Suppressor macrophage (primary cell): ENCODE measurements at places on chromosomes 7 and 10.

DNA sequence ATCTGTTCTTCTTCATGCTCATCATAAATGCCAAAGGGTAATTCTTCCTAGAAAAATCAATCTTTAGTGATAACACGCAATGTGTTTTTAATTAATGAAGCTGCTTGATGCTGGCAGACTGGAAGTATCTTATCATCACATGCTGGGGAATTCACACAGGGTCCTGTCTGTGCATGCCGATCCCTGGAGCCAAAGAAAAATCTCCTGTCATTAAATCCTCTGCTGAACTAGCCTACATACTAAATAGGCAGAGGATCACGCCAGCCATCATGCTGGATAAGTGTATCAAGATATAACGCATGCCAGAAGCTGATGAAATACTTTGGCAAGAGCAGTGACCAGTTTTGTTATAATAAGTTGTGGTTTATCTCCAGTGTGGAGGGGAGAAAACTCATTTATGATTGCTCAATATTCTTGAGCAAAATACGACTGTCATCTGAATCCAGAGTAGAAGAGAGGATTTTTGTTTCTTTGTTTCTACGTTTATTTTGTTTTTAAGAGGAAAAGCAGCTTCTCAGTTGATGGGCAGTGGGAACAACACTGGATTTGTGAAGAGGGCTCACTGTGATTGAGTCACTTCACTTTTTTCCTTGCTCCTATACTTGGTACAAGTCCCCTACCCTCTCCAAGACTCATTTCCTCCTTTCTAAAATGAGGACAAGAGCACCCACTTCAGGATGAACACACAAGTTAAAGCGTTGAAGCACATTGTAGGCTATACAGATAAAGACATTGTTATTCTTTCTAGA is 649.1 kb downstream of the TNS3 start:
- no peak for DNase-seq

GRCh38 chr7:153107826-153108225 is 348.3 kb downstream of the ACTR3B start:
- DNase-seq: no peak

DNA sequence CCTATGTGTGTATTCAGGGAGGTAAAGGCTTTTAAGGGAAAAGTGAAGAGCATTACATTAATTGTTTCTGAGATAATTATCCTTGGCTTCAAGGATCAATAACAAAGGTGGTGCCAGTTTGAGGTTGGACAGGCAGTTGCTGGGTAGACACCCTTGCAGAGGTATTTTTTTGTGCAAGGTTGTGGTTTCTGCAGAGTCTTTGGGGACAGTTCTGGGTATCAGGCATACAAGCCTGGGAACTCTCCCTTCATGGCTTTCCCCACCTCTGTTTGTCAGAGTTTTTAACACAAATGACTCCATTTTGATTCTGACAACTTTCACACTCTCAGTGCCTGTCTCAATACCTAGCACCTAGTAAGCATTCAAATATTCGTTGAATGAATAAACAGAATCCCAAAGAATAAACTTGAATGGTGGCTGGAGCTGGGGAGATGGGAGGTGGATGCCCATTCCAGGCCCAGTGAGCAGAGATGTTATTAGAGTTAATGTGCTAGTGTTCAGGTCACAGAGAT is 7.4 kb upstream of the OSBPL3 start:
- DNase-seq: no peak

GRCh38 chr10:70074165-70074564 is 21.5 kb downstream of the MACROH2A2 start:
- DNase-seq: no peak

DNA sequence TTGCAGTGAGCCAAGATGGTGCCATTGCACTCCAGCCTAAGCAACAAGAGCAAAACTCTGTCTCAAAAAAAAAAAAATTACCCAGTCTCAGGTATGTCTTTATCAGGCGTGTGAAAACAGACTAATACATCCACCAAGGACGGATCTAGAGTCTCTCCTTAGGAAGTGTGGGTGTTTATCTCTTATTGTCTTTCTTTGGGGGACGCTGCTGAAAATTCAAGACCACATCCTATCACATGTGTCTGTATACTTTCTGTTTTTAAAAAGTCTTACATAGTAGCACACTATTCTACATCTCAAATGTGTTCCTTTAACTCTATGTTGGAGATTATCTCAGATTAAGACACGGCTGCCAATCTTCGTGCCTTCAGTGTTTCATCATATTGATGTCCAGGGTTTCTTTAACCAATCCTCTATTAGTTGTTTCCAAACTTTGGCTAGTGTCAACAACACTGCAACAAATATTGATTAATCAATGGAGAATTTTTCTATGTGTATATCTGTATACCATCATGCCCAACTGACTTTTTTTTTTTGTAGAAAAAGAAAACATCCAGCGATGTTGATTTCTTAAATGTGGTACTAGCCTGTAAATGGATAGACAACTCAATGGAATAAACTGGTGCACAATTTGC is 92.3 kb upstream of the KDM7A start:
- DNase-seq: no peak

- peak; percentile 53 for DNase-seq
Observed at GRCh38 chr7:17706734-17707133, 233.6 kb downstream of the SNX13 start.

GRCh38 chr7:131197920-131198615 is 129.6 kb upstream of the MKLN1 start:
- no peak for DNase-seq

- no peak for DNase-seq
Observed at GRCh38 chr7:121561717-121562116, 165.6 kb upstream of the FAM3C start.

DNA sequence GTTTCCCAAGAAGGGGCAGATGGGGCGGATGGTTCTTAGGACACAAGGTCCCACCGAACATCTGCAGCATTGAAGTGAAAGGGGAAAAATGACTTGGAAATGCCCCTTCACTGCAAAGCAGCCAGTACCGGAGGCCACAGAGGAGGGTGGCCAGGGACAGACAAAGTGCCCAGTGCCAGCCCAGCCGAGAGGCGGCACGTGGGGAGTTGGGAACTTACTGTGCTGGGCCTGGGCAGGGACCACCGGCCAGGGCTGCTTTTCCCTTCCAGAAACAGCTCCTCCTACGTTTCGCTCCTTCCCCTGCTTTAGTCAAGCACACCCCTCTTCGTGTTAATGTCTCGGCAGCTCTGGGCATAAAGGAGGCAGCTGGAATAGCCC is 129.2 kb downstream of the TNS3 start:
- peak; percentile 16 for DNase-seq

DNA sequence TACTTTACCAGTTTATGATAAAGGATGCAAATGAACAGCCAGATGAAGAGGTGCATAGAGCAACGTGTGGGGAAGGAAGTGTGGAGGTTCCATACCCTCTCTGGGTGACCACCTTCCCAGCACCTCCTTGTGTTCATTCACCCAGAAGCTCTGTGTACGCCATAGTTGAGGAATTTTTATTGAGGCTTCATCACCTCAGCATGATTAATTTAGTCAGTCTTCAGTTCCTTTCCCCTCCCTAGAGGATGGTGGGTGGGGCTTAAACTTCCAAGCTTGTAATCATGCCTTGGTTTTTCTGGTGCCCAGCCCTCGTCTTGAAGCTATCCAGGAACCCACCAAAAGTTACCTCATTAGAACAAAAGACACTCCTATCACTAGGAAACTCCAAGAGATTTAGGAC is 162.7 kb downstream of the PLCE1 start:
- DNase-seq: no peak

DNA sequence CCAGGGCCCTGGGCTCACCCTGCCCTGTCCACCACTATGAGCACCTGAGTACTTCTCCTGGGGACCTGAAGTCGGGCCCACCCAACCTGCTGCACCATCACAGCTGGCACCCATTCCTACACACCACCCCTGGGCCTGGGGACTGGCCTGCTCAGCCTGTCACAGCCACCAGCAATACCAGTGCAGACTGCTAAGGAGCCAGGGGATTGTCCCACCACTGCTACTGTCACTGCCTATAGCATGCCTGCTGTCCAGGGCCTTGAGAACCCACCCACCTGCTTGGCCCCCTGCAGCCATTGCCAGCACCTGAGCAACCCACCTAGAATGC is 624.8 kb upstream of the FOXK1 start:
- DNase-seq: no peak

DNA sequence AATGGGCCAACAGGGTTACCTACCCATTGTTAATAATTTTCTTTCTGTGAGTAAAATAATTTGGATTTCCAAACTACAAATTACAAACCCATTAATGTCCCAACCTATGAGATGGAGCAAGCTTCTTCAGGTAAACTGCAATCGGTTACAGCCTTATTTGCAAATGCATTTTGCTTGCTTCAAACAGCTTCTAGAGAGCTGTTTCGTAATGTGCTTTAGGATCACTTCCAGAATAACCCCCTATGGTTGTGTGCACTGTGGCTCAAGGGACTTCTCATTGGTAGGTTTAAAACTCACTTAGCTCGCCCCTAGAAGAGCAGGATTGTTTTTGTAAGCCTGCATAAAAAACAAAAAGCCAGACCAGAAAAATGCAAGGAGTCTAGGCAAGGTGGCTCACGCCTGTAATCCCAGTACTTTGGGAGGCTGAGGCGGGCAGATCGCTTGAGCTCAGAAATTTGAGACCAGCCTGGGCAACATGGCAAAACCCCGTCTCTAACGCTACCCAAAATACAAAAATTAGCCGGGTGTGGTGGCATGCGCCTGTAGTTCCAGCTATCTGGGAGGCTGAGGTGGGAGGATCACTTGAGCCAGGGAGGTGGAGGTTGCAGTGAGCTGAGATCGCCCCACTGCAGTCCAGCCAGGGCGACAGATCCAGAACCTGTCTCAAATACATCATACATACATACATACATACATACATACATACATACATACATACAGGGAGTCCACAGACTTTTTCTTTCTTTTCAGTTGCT is 3.3 kb upstream of the MAP3K8 start:
- DNase-seq: no peak

DNA sequence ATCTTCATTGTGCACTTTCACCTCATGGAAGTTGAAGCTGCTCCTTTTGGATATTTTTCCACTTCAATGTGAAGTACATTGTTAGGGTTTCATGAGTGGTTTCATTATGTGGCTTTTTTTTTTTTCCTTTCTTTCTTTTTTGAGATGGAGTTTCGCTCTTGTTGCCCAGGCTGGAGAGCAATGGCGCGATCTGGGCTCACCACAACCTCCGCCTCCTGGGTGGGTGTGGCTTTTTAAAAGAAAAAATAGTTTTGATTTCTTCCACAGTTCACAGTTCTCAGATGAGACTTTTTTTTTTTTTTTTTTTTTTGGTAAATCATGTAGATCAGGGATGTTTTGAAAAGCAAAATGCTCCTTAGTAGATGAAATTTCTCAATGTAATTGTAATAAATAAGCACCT is 652.3 kb upstream of the ANKRD30A start:
- DNase-seq: no peak

GRCh38 chr7:125561006-125561405 is 631.4 kb upstream of the POT1 start:
- DNase-seq: no peak

DNA sequence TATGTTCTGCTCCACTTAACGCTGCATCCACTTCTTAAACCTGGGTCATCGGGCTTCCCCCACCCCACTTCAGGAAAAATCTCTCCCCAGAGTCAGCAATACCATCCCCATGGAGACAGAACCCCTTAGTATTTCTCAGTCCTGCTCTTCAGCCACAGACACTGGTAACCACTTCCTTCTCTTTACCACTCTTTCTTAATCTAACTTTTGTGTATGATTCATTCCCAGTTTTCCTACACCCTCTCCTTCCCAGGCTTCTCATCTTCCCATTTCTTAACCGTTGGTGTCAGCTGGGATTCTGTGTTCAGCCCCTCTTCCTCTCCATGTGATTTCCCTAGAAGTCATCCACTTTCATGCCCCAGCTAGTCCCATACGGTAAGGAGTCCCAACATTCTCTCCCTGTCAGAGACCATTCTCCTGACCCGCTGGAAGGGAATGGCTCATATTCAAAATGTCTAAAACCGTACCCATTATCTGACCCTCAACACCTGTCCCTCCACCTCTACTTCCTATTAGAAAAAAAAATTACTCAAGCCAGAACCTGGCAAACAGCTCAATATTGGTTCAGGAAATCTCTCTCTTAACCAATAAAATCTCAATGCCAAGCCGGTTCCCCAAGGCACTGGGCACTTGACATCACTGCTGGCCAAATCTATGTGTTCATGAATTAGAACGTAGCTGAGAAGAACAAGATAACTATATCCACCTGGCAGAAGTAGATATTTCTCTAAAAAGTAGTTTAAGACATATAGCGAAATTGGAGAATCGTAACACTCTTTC is 89.4 kb downstream of the DGKI start:
- peak; percentile 64 for DNase-seq

- DNase-seq: no peak
Observed at GRCh38 chr7:19530261-19530660, 178.6 kb downstream of the POLR1F start.

GRCh38 chr7:78073609-78074382 is 275.2 kb downstream of the PHTF2 start:
- DNase-seq: no peak

GRCh38 chr7:11170175-11170574 is 196.5 kb downstream of the PHF14 start:
- no peak for DNase-seq

DNA sequence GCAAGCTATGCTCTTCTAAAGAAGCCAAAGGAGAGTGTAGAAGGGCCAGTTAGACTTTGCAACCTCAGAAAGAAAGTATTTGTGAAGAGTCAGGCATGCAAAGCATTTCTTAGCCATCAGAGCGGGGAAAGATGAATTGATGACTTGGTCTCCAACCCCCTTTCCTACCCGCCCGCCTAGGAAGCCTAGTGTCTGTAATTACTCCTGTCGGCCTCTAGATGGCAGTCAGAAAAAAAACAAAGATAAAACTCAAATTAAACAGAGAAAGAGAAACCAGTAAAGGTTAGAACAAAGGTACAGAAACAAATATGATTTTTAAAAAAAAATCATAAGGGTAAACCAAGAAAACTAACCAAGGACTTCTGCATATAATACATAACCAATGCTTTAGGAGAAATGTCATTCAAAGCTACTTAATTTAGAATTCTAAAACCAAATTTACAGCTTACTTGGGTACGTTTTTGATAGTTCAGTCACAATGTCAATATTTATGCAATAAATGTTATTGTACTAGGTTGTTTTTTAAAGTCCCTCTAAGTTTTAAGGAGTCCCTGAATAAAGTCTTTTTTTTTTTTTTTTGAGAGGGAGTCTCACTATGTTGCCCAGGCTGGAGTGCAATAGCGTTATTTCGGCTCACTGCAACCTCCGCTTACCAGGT is 97.6 kb downstream of the LYZL1 start:
- DNase-seq: peak; percentile 13

GRCh38 chr10:76632767-76633051 is 1004.9 kb downstream of the KCNMA1 start:
- DNase-seq: no peak

DNA sequence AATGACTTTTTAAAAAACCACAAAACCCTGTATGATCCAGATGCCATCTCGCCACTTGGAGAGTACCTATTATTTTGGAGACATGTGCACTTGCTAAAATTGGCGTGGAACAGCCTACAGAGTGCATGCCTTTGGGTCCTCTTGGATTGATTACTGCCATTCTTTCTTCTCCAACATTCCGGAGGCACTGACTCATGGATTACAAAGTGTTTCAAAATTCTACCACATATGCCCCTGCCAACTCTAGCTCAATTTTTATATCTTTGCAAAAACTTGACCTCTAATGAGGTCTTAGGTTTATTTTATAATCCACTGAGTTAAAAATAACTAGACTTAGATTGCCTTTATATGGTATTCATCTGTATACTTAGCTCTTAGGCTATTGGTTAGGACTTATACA is 55.8 kb upstream of the KIF5B start:
- no peak for DNase-seq
